Stimulated activated naive CD8-positive, alpha-beta T cell treated with anti-CD3 and anti-CD28 coated beads, Interleukin-15, amount 100 ng/mL, for 72 hours (primary cell): ENCODE measurements at places on chromosomes 16 and 17.

DNA sequence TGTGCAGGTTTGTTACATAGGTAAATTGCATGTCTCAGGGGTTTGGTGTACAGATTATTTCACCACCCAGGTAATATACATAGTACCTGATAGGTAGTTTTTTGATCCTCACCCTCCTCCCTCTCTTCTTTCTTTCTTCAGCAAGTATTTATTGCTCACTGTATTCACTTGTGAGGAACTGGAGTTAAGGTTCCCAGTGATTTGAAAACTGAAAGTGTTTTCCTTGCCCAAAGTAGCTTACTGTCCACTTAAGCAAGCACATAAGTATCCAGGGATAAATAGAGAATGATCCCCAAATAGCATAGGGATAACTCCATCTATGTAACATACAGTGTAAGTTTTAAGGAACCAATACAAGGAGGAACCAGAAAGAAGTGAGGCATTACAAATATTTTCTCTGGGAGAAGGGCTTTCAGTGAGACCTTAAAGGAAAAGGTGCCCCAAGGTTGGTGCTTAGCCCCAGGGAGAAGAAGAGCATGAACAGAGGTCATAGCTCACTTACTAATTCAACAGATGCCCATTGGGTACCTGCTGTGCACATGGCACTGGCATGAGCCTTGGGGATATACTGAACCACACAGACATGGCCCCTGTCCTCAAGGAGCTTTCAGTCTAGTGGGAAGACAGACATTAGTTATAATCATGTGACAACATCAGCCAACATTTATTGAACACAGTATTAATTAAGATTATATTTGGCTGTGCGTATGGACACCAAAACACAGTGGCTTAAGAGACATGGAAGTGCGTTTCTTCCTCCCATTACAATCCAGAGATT lies 17.0 kb downstream of the MYL4 start:
- no peak for DNase-seq

- no peak for DNase-seq
Observed at GRCh38 chr17:6536566-6537065, 19.7 kb downstream of the PITPNM3 start.

- DNase-seq, result no peak
Observed at GRCh38 chr17:79133214-79133613, 58.6 kb downstream of the ENGASE start.

DNA sequence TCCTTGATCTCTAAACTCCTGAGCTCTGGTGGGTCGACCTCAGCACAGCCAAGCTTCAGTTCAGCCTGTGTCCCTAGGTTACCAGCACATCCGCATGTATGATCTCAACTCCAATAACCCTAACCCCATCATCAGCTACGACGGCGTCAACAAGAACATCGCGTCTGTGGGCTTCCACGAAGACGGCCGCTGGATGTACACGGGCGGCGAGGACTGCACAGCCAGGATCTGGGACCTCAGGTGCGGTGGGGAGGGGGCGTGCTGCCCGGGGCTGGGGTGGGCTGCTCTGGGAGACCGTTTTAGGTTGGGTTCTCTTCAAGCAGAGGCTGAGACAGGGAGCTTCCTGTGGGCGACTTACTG lies 1.1 kb downstream of the MLST8 start:
- no peak for DNase-seq

GRCh38 chr17:38601539-38602351 lies 4.0 kb downstream of the SRCIN1 start:
- no peak for DNase-seq

DNA sequence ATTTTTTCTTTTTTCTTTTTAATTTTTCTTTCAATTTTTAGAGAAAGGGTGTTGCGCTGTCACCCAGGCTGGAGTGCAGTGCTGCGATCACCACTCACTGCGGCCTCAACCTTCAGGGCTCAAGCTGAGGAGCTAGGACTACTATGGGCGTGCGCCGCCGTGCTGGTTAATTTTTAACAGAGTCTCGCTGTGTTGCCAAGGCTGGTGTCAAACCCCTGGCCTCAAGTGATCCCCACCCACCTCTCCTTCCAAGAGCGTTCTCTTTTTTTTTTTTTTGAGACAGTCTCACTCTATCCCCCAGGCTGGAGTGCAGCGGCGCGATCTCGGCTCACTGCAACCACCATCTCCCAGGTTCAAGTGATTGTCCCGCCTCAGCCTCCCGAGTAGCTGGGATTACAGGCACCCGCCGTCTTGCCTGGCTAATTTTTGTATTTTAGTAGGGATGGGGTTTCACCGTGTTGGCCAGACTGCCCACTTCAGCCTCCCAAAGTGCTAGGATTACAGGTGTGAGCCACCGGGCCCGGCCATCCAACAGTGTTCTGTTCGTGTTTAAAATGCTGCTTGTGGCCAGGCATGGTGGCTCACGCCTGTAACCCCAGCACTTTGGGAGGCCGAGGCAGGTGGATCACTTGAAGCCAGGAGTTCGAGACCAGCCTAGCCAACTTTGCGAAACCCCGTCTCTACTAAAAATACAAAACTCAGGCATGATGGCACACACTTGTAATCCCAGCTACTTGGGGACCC lies 14.5 kb upstream of the RPL13 start:
- DNase-seq, result no peak

GRCh38 chr16:48385253-48386150 lies at the start of gene SIAH1:
Gene SIAH1, minus strand, starts transcription at chr16:48385413. Its CDS starts 22,985 bp downstream, at chr16:48362428.
- DNase-seq, result peak; percentile 86

DNA sequence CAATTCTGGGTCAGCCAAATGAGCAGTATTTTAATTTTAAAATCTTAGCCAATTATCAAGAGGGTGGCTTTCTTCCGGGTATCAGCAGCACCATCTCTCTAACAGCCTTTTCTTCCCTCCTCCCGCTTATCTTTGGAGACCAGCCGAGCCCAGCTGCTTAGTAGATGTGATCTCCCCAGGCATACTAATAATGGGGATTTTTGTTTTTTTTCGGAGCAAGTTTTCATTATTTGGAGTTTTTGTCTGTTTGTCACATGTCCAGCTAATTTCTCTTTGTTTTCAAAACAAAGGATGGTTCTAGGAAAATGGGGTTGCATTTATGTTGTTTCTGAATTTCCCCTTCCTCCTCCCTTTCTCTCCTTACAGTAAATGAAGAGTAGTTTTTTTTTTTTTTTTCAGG lies 170.5 kb upstream of the MPHOSPH6 start:
- no peak for DNase-seq

DNA sequence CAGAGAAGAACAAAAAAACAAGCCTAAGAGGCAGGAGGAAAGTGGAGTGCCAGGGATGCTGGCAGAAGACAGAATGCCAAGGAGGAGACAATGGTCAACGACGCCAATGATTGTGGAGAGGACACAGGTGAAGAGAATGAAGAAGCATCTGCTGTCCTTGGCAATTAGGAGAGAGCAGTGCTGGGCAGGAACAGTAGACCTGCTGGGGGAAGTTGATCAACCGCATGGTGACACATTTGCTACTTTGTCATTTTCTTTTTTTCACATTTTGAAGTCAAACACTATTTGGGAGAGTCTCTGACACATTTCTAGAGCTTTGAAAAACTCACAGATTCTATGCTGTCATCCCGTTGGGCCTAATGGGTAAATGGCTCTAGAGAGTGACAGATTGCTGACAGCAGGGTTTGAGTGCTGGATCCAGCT lies 1.1 kb upstream of the PIK3R6 start:
- no peak for DNase-seq

- DNase-seq, result peak; percentile 75
Observed at GRCh38 chr16:67514382-67514828, 14.2 kb upstream of the RIPOR1 start.

GRCh38 chr16:12016291-12016947 lies 39.9 kb downstream of the SNX29 start:
- DNase-seq, result no peak

GRCh38 chr17:77494664-77495435 lies 354.1 kb downstream of the SEC14L1 start:
- DNase-seq, result peak; percentile 71

GRCh38 chr17:79038545-79039135 lies 14.7 kb downstream of the C1QTNF1 start:
- DNase-seq, result no peak

- no peak for DNase-seq
Observed at GRCh38 chr17:66175892-66176291, 16.0 kb downstream of the CEP112 start.

GRCh38 chr16:72162105-72162692 lies 9.8 kb downstream of the PMFBP1 start:
- DNase-seq, result no peak

DNA sequence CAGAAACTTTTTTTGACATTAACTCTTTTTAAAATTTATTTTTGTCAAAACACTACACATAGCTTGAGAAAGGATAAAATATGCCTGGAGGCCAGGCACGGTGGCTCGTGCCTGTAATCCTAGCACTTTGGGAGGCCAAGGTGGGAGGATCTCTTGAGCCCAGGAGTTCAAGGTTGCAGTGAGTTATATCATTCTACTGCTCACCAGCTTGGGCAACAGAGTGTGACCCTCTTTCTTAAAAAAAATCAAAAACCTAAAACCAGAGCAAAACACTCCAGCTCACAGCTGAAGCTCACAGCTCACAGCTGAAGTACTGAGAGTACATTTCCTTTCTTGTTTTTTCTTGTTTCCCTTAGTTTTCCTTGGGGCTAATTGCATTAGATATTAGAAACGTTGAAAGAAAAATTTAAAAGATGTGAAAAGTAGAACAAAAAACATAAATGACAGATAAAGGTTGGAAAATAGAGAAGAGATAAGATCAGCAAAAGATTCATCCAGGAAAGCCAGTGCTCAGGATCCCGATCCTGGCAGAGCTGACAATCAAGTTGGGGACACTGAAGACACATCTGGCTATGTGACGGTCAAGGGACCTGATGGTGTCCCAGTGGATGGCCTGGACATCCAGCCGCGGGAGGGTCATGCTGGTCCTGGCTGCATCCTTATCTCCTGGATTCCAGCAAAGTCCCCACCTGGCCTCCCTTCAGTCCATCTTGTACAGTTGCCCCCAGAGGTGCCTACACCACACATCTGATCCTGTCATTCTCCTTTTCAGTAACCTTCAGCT lies 9.8 kb downstream of the CHST6 start:
- DNase-seq, result no peak

GRCh38 chr16:20415541-20415940 lies 6.2 kb downstream of the ACSM5 start:
- DNase-seq, result no peak

- no peak for DNase-seq
Observed at GRCh38 chr16:15583526-15583925, 59.4 kb downstream of the MARF1 start.

DNA sequence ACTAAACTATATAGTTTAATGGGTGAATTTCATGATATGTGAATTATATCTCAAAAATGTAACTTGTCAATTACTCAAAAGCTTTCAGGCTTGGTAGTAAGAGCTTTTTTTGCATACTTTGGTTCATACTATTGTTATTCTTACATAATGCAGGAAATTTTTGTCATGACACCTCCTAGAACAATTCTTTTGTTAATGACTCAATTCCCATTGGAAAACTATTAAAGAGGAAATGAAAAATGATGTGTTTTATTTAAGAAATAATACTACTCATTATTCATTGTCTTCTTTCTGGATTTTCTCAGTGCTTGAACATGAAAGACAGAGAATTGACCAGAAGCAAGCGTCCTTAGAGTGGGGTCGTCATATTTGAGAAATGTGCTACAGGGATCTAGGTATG lies 196.4 kb upstream of the KCNJ16 start:
- DNase-seq, result no peak

- no peak for DNase-seq
Observed at GRCh38 chr17:29089601-29090044, 46.7 kb downstream of the PIPOX start.

DNA sequence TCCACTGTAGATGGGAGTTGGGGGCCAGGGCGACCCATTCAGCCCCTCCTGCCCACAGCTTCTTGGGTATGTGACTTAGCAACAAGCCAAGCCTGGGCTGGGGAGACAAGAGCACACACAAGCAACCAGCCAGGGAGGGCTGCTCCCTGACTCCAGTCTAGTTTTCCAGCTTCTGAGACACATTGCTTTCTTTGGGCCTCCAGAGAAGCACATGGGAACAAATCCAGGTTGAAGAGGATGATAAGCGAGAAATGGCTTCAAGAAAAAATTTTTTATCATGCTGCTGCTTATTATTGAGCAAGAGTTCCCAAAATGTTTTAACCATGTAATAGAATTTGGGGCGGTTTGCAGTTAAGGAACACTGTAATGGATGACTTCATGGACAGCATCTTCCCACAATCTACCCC lies 173.7 kb downstream of the SOX9 start:
- no peak for DNase-seq

DNA sequence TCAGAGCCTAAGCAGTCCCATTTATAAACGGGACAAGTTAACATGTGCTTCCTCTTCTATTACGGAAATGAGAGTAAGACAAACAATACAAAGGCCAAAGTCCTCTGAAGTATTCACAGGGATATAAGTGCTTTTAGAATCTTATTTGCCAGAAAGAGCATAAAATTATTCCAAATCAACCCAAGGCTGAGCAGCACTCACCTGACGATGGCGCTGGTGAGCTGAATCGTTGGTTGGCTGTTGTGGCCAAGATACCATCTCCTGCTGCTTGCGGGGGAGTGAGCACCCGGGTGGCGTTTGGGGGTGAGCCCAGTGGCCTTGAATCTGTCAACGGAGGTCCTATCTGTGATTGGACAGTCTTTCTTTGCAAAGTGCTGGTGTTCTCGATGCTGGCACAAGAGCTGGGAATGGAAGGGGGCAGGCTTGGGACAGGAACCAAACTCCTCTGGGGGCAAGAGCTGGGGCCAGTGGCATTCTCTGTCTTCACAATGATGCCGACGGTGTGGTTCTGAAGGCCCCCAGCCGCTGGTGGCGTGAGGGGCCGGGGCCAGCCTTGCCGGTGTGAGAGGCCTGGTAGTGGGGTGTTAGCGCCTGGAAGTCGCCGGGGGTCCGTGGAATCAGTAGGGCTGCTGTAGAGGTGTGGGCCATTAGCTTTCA lies 9.5 kb upstream of the DHRS13 start:
- no peak for DNase-seq

GRCh38 chr17:53765609-53766008 lies 57.1 kb upstream of the KIF2B start:
- DNase-seq, result no peak

- no peak for DNase-seq
Observed at GRCh38 chr17:30958187-30958586, 12.7 kb upstream of the RNF135 start.

DNA sequence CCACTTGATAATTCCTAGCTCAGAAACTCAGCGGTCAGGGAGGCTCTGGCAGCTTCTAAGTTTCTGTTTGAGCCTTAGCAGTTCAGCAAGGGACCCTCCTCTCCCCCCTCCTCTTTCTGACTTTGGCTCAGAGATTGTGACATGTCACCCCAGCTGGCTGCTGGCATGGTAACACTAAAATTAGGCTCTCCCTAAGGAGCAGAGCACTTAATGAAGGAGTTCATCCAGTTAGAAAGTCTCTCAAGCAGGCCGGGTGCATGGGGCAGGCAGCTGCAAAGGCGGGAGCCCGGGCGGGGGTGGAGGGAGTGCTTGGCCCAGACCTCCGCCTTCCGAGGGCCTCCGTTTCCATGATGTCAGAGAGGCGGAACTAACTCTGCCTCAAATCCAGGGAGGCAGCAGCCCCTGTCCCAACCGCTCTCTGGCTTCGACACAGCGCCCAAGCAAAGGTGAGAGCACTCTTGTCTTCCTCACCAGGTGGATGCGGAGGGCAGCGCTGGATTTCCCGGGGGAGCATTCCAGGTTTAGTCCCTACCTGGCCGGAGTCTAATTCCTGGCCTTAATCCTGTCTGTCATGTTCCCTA lies 128.0 kb upstream of the PLCG2 start:
- no peak for DNase-seq

- peak; percentile 52 for DNase-seq
Observed at GRCh38 chr17:79970576-79971068, 65.0 kb downstream of the TBC1D16 start.

GRCh38 chr17:73187203-73187769 lies 5.6 kb upstream of the COG1 start:
- DNase-seq, result no peak
